ENCODE measurements at places on chromosomes 6 and 20.

DNA sequence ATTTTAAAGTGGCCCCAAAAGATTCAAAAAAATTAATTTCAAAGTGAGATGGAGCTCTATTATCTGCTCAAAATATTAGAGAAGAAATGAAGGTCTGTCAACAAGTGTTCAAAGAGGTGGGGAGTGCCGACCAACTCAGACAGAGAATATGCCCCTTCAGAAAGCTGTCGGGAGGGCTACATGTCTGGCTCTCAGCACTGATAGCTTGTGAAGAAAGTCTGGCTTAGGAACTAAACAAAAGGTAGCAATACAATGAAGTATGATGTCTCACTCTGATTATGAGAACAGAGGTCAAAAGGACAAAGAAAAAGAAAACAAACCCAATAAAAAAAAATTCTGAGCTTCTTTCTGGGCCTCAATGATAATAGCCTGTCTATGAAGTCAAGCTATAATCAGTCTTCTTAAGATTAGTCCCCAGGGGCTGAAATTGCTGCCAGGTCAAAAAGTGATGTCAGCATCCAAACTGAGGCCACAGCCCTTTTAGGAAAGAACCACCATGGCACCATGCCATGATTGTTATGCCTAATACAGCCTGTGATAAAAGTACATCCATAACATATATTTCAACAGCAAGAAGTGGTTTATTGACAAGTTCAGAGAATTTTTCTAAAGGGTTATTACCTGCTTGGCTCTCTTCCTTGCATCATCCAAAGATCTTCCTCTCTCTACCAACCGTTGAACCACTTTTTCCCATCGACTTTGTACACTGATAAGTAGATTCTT, 150.9 kb downstream of the DST start:
- H3K27me3 ChIP-seq: no peaks in the 10 kb centered on the region
- no peak overlapping the region for H3K4me3 ChIP-seq
- DNase-seq: no peak
- no peak overlapping the region for H3K27ac ChIP-seq

DNA sequence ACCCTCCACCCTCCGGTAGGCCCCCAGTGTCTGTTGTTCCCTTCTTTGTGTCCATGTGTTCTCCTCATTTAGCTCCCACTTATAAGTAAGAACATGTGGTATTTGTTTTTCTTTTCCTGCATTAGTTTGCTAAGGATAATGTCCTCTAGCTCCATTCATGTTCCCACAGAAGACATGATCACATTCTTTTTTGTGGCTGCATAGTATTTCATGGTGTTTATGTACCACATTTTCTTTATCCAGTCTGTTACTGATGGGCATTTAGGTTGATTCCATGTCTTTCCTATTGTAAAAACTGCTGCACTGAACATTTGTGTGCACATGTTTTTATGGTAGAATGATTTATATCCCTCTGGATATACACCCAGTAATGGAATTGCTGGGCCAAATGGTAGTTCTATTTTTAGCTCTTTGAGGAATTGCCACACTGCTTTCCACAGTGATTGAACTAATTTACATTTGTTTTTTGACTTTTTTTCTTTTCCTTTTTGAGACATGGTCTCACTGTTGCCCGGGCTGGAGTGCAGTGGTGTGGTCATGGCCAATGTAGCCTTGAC, 4.5 kb downstream of the KPNA5 start:
- no peak for DNase-seq
- H3K27ac ChIP-seq: no peak overlapping the region
- no peak overlapping the region for H3K4me3 ChIP-seq
- peaks cover 8% of the 10 kb centered on the region for H3K4me1 ChIP-seq
- H3K27me3 ChIP-seq: no peaks in the 10 kb centered on the region

- no peaks in the 10 kb centered on the region for H3K36me3 ChIP-seq
- H3K27ac ChIP-seq: no peak overlapping the region
- DNase-seq: no peak
- no peak overlapping the region for H3K4me3 ChIP-seq
- H3K4me1 ChIP-seq: no peaks in the 10 kb centered on the region
- no peaks in the 10 kb centered on the region for H3K27me3 ChIP-seq
These were observed 122.4 kb upstream of the VGLL2 start for GRCh38 chr6:117142995-117143394.

DNA sequence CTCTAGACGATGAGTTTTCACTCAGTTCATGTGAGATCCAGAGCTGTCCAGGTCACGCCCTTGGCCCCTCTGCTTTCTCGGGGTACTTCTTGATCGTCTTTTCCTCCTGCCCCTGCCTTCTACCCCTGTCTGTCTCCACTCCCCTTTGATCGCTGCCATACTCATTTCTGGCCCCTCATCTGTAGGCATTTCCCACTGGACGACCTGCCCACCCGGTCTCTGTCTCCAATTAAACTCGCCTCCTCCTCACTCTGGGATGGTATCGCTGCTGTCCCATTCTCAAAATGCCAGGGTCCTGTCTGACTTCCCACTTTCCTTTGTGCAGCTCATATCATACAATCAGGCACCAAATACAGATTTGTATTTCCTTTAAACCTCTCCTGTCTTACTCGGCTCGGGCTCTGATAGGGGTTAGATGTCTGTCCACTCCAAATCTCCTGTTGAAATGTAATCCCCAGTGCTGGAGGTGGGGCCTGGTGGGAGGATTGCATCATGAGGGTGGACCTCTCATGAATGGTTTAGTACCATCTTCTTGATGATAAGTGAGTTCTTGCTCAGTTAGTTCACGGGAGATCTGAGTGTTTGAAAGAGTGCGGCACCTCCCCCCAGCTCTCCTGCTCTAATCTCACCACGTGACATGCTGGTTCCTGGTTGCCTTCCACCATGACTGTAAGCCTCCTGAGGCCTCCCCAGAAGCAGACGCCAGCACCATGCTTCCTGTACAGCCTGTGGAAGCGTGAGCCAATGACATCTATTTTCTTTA, 3.5 kb upstream of the SYNJ2 start:
- H3K4me1 ChIP-seq: peaks cover 11% of the 10 kb centered on the region
- no peak overlapping the region for H3K4me3 ChIP-seq
- DNase-seq: no peak
- H3K36me3 ChIP-seq: no peaks in the 10 kb centered on the region
- H3K27me3 ChIP-seq: no peaks in the 10 kb centered on the region
- H3K27ac ChIP-seq: no peak overlapping the region

DNA sequence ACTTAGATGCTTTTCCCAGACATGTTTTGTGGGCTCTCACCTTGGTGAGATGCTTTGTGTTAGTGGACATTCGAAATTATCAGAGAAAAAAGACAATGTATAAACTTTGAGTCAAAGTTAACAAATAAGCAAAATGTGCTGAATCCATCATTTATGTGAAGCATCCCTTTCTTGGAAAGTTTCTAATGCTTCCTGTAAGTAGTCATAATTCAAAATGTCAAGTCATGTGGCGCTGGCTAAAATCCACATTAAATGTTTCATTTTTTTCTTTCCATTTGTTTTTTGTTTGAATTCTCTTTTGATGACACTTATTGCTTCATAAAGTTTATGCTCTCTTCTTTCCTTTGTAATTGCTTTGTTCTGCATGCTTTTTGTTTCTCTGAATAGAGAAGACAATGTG, 107.2 kb upstream of the CENPW start:
- no peak overlapping the region for H3K27ac ChIP-seq
- H3K27me3 ChIP-seq: no peaks in the 10 kb centered on the region
- no peaks in the 10 kb centered on the region for H3K4me1 ChIP-seq
- no peak overlapping the region for H3K4me3 ChIP-seq
- no peaks in the 10 kb centered on the region for H3K36me3 ChIP-seq
- DNase-seq: no peak

DNA sequence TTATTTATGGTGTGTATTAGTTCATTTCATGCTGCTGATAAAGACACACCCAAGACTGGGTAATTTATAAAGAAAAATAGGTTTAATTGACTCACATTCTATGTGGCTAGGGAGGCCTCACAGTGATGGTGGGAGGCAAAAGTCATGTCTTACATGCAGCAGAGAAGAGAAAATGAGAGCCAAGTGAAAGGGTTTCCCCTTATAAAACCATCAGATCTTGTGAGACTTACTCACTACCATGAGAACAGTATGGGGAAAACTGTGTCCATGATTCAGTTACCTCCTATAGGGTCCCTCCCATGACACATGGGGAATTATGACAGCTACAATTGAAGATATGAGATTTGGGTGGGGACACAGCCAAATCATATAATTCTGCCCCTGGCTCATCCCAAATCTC, 150.0 kb upstream of the AHI1 start:
- H3K4me1 ChIP-seq: no peaks in the 10 kb centered on the region
- no peaks in the 10 kb centered on the region for H3K36me3 ChIP-seq
- no peak overlapping the region for H3K27ac ChIP-seq
- no peak for DNase-seq
- no peaks in the 10 kb centered on the region for H3K27me3 ChIP-seq

GRCh38 chr6:101085327-101085726, 204.2 kb upstream of the ASCC3 start:
- no peak overlapping the region for H3K4me3 ChIP-seq
- DNase-seq: no peak
- no peaks in the 10 kb centered on the region for H3K27me3 ChIP-seq
- H3K4me1 ChIP-seq: peaks cover 37% of the 10 kb centered on the region

DNA sequence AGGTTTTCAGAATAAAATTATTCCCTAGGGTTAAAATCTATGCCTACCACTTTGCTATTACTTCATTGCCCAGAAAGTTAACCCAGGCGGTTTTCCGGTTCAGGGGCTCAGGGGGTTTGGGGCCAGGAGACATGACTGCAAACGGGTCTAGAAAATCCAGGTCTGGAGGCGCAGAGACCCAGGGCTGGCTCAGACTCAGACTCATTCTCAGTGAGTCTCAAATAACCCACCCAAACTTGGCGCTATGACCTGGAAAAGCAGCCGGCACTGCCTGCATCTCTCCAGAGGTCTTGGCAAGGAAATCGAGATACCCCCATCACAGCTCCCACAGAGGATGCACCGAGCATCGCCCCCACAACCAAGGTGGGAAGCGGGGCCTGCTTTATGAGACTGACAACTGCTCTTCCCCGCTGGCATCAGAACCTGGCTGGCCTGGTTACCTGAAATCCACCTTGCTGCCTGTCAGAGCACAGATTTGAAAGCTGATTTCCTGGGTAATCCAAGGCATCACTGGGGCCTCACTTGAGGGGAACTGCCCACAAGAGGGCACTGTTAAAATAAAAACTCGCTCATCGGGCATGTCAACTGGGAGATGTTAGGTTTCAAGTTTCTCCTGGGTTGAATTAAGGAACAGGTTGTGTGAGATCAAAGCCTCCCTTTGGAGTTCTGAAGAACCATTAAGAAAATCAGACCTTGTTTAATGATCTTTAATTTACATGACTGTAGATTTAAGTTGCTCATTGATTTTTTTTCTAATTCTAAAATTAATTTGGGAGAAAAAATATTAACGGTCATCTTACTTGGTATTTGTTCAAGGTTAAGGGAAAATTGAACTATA, 55.1 kb downstream of the KIF16B start:
- H3K36me3 ChIP-seq: no peaks in the 10 kb centered on the region
- peak; percentile 53 for DNase-seq
- H3K4me3 ChIP-seq: no peak overlapping the region
- H3K27me3 ChIP-seq: no peaks in the 10 kb centered on the region
- H3K27ac ChIP-seq: no peak overlapping the region

DNA sequence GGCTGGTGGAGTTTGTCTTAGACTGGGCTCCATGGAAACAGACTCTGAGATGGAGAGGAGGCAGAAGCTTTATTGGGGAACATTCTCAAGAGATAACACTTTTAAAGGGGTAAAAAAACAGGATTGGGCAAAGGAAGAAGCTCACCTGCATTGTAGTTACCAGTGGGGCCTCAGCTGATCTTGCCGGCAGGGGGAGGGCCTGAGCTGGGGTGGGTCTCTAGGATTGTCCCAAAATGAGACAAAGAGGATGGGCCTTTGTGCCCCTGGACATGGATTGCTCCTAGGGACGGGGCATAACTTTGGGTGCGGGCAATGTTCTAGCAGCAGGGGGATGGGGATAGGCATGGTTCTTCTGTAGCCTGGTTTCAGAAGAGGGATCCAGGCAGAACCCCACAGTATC, 12.5 kb downstream of the SGK2 start:
- DNase-seq: no peak
- H3K27ac ChIP-seq: no peak overlapping the region
- no peaks in the 10 kb centered on the region for H3K36me3 ChIP-seq
- H3K4me1 ChIP-seq: peaks cover 11% of the 10 kb centered on the region
- H3K4me3 ChIP-seq: no peak overlapping the region

DNA sequence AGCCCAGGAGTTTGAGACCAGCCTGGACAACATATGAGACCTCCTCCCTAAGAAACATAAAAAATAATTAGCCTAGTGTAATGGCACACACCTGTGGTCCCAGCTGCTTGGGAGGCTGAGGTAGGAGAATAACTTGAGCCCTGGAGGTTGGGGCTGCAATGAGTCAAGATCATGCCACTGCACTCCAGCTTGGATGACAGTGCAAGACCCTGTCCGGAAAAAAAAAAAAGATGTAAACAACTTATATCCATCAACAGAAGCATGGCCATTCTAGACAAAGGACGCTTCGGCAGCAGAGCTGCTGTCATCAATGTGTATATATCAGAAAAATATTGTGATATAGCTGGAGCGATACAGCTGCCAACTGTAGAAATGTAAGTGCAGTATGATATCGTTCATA, 59.6 kb upstream of the ARID1B start:
- H3K4me1 ChIP-seq: peaks cover 28% of the 10 kb centered on the region
- H3K4me3 ChIP-seq: no peak overlapping the region
- H3K27me3 ChIP-seq: no peaks in the 10 kb centered on the region
- H3K36me3 ChIP-seq: no peaks in the 10 kb centered on the region
- no peak for DNase-seq
- no peak overlapping the region for H3K27ac ChIP-seq

- no peaks in the 10 kb centered on the region for H3K27me3 ChIP-seq
- H3K4me1 ChIP-seq: peaks cover 20% of the 10 kb centered on the region
- H3K36me3 ChIP-seq: peaks cover 61% of the 10 kb centered on the region
- peak overlapping the region; percentile 89 for H3K4me3 ChIP-seq
- peak; percentile 25 for DNase-seq
- H3K27ac ChIP-seq: peak overlapping the region; percentile 99
These were observed 5.0 kb downstream of the BRD2 start for GRCh38 chr6:32973144-32974015.

DNA sequence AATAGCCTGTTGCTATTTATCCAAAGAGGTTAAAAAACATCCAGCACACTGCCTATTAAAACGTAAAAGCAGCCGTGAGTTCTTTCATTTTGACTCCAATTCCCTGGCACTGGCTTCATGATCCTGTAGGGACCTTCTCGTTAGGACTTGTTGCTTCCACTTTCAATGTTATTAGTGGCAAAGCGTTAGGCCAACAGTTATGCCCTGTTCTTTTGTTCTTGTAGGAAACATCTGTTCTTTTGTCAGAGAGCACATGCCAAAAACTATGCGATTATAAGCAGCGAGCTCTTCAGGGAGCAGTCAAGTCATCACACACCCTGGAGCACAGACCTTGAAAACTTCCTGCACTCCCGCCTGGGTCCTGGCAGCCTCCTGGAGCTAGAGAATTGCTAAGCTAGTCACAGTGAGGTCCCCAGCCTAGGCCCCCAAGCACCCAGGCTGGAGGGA, 609.5 kb upstream of the ARID1B start:
- no peaks in the 10 kb centered on the region for H3K36me3 ChIP-seq
- no peaks in the 10 kb centered on the region for H3K27me3 ChIP-seq
- no peak overlapping the region for H3K27ac ChIP-seq

- peaks cover 34% of the 10 kb centered on the region for H3K4me1 ChIP-seq
- peak; percentile 59 for DNase-seq
- H3K27ac ChIP-seq: peak overlapping the region; percentile 45
- no peaks in the 10 kb centered on the region for H3K27me3 ChIP-seq
- peak overlapping the region; percentile 55 for H3K4me3 ChIP-seq
- H3K36me3 ChIP-seq: 0 out of 2 replicates have a peak, but pooled peaks cover 15% of the 10 kb centered on the region
These were observed 38.1 kb downstream of the GNAS start for GRCh38 chr20:58890518-58891085.

- no peaks in the 10 kb centered on the region for H3K36me3 ChIP-seq
- H3K27ac ChIP-seq: no peak overlapping the region
- no peaks in the 10 kb centered on the region for H3K27me3 ChIP-seq
- no peaks in the 10 kb centered on the region for H3K4me1 ChIP-seq
These were observed 249.6 kb upstream of the MOCS1 start for GRCh38 chr6:40183902-40184301.
